ENCODE measurements at places on chromosomes 3 and 15. TPM values are rescaled to one million over a fixed set of nuclear protein-coding genes. Genes with fewer than 3 reads are reported as not detected.

EPHB3 gene
- not detected for total RNA-seq

STRC gene
- 0.50 TPM for total RNA-seq

GPR176 gene
- 0.14 TPM for total RNA-seq

MCF2L2 gene
- total RNA-seq = 3.0 TPM

TLR9 gene
- 0.39 TPM for total RNA-seq

MRPL46 gene
- total RNA-seq = 40.4 TPM

VEPH1 gene
- total RNA-seq = not detected

FBXO40 gene
- not detected for total RNA-seq

IRAK2 gene
- 35.1 TPM for total RNA-seq
